ENCODE measurements at places on chromosomes 11 and 22. TPM values are rescaled to one million over a fixed set of nuclear protein-coding genes. Genes with fewer than 3 reads are reported as not detected.
A peak's percentile ranks its signal among the peaks of the same experiment; 100 is the strongest.

- no peak for DNase-seq
These were observed 125.6 kb upstream of the LMO1 start for GRCh38 chr11:8389029-8389996.

GVQW3 gene
- total RNA-seq, result 4.2 TPM

- no peak for DNase-seq
These were observed 122.1 kb downstream of the TRIM44 start for GRCh38 chr11:35784699-35785098.

DNA sequence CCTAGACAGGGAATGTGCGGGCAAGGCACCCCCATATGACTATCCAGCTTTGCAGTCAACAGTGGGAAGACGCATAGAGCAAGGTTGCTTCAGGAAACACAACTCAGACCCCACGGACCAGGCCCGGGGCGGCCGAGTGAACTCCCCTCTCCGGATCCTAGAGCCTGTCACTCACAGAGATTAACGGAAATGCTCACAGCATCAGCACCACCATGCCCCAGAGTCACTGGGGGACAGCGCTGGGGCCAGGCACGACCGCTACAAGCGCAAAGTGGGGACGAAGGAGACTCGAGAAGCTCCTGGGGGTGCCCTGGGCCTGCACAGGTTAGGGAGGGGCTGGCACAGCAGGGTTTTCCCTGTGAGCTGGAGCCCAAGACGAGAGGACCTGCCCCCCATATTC is 15.9 kb downstream of the MACROD1 start:
- DNase-seq, result no peak

DNA sequence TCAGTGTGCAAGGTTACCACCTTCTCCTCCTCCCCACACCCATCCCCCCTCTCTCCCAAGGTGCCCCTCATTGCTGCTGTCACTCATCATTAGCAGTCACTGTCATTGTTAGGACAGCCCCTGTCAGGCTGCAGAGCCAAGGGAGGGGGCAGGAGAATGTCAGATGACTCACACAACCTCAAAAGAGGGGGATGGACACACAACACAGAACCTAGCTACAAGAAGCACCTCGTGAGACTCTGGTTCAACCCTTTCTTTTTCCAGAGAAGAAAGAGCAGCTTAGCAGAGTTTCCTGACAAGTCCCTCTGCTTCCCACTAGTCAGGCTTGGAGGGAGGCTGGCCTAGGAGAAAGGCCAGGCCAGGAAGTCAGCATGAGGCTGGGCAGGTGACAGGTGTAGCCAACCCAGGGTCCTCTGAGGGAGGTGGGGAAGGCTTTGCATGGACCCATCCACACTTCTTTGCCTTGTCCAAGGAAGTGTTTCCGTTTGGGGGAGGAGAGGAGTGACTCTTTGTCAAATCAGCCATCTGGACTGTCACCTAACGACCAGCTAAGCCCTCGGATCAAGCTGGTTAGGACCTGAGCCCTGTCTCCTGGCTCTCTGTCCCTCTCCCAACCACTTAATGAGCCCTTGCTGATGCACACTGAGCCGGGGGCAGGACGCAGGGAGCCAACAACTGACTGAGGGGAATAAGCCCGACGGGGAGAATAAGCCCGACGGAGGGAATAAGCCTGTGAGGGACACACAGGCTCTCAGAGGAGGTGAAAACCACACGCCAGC is 18.3 kb downstream of the ADORA2A start:
- DNase-seq, result no peak

GRCh38 chr11:76327202-76327601 is 53.7 kb downstream of the THAP12 start:
- DNase-seq, result no peak

KIRREL3 gene
- 9.9 TPM for total RNA-seq

DNA sequence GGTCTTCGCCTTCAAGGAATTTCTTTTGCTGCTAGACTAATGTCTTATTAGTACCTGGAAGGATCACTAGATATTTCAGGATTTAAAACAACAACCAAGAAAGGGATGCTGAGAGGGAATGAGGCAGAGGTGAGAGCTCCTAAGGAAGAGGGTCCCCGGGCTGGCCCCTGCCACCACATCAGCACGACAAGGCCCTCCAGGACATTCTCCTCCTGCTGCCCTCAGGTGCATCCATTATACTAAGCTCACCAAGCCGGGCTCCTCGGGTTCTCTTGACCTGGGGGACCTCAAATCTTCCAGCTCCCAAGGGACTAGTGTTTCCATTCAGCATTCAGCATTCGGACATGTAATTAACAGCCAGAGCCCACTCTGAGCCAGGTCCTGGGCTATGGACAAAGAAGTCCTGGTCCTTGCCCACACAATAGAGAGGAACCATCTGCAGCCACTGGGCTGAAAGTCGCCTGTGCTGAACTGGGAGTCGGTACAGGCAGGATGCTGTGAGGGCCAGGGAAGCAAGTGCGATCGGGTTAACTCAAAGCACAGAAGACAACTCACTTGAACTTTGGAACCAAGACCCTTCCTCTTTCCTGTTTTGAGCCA is 29.4 kb upstream of the OAF start:
- DNase-seq, result no peak

DNA sequence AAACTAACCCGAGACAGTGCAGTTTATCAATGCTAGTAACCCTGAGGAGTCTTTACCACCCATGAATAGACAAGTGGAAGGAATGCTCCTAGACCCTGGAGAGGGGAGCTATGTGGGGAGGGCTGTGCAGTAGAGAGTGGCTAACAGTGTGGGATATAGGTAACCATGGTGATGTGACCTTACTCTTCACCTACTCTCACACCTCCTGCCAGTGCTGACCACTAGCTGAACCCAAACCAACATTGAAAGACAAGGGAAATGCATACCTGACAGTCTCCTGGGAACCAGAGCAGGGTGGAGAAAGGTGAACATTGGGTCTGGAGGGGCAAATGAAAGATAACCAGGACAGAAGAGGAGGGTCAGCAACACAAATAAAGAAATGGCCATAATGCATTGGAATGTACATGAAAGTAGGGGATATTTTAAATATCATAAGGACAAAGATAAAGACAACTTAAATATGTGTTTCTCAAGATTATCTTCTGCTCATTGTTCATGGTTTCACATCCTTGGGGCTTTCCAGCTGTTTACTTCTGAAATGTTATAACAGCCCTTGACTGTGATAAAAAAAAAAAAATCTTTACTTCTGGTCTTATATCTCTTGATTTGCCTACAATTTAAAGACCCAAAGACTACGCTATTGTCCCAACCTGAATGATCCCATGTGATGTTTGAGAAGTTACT is 983.3 kb upstream of the TENM4 start:
- DNase-seq, result no peak

DNA sequence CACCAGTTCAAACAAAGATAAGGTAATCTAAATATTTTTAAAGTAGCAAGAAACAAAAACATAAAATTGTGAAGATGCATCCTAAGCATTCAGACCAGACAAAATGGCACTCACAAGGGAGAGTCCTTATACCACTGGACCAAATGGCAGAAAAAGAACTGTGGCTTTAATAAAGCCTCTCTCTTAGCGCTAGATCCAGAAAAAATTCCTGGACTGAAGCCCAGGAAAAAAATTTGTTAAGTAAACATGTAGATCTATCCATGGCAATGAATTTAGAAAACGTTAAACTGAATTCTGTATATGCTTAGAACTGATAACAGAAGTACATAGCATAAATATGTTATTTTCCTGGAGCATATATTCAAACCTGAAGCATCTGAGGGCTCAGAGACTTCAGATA is 11.8 kb upstream of the CD59 start:
- peak; percentile 84 for DNase-seq

SMIM35 gene
- total RNA-seq, result not detected

GGTLC3 gene
- not detected for total RNA-seq

DNA sequence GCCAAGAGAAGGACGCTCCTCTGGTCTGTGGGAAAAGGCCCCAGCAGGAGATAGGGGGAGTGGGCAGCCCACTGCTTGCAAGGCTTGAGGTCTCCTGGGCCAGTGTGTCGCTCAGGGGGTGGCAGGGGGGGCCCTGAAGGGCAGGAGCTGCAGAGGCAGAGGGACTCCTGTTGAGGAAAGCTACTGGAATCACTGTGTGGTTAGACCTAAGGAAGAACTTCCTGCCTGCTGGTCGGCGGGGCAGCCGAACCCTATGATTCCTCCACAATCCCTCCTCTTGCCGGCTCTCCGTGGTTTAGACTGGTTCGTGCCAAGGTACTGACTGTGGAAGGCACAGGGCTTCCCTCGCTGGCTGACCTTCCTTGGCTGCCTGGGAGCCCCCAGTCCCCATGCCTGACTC is 6.2 kb downstream of the GP1BB start:
- DNase-seq, result no peak

GRCh38 chr11:2298131-2298794 is 3.5 kb downstream of the C11orf21 start:
- no peak for DNase-seq

PANX3 gene
- total RNA-seq, result not detected

- DNase-seq, result peak; percentile 64
These were observed 115.1 kb upstream of the RASSF10 start for GRCh38 chr11:12893787-12894672.

DNA sequence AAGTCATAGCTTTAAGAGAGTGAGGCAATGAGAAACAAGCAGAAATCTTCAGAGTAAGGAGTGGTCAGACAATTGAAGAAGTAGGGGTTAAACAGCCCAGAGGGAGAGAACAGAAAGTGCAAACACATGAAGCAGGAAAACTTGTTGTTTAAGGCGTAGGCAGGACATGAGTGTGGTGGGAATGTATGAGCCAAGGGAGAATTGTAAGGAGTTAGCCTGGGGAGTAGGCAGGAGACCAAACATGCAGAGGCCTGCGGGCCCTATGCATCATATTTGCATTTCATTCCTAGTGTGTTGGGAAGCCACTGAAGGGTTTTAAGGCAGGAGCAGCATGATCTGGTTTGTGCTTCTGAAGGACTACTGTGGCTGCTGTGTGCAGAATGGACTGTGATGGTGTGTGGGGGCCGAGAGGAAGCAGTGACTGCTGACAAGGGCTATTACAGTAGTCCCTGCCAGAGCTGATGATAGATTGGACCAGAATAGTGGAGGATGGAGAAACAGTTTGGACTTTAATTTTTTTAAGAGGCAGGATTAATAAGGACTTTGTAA is 179.9 kb upstream of the C11orf87 start:
- DNase-seq, result no peak

TRIM6 gene
- total RNA-seq, result 6.5 TPM

DNA sequence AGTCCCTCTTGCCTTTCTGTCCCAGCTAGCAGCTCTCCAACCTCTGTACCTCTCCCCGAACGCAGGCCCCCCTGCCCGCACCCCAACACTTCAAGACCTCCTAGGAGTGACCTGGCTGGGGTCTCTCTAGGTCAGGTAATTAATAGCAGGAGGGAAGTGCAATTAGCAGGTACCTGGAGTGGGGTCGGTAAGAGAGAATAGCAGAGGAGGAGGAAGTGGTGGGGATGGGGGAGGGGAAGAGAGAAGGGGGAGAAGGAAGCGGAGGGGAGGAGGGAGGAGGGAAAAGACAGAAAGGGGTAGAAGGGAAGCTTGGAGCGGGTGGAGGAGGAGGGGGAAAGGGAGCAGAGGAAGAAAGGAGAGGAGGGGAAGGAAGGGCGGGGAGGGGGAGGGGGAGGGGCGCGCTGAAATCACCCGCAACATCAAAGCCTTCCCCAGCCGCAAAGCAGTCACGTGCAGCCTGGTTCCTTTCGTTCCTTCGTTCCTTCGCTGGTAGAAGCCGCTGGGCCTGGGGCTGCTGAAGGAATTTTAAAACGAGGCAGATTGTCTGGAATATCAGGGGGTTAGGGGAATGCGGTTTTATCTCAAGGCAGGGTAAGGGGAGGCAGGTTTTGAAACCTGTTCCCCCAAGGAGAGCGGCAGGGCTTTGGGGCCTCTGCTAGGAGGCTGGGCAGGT is 29.3 kb upstream of the TCF20 start:
- DNase-seq, result no peak

GRCh38 chr11:1271406-1271805 is 38.0 kb downstream of the TOLLIP start:
- DNase-seq, result no peak

GRCh38 chr11:61892085-61892370 is 683 bp upstream of the FADS3 start:
- DNase-seq, result no peak

DNA sequence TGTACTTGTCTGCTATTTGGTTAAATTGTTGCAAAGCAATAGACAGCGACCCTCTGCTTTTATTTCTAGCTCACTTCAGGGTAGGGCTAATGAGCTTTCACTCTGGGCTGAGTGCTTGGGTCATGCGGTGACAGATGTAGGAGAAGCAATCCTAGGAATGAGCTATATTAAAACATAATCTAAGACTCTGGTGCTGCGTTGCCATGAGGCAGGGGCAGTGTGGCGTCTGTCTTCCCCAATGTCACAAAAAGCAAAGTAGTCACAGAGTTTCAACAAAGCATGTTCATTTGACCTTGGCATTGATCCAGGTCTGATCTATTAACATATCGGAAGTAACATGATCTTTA is 55.5 kb upstream of the GRAMD1B start:
- no peak for DNase-seq

PUS3 gene
- 10.4 TPM for total RNA-seq

OR56A1 gene
- total RNA-seq, result under 0.01 TPM

GRCh38 chr11:72041364-72042063 is 38.8 kb downstream of the NUMA1 start:
- DNase-seq, result peak; percentile 88

FXYD6 gene
- not detected for total RNA-seq

GRCh38 chr22:38412435-38413084 is 42.4 kb downstream of the KCNJ4 start:
- DNase-seq, result no peak

HEPN1 gene
- total RNA-seq, result not detected

- DNase-seq, result peak; percentile 46
These were observed 679.9 kb downstream of the KCNA4 start for GRCh38 chr11:29336727-29337575.

SLC1A2 gene
- 23.7 TPM for total RNA-seq

OSM gene
- 0.43 TPM for total RNA-seq

- DNase-seq, result peak; percentile 89
These were observed 77.3 kb downstream of the ARHGEF12 start for GRCh38 chr11:120413480-120413879.

DNA sequence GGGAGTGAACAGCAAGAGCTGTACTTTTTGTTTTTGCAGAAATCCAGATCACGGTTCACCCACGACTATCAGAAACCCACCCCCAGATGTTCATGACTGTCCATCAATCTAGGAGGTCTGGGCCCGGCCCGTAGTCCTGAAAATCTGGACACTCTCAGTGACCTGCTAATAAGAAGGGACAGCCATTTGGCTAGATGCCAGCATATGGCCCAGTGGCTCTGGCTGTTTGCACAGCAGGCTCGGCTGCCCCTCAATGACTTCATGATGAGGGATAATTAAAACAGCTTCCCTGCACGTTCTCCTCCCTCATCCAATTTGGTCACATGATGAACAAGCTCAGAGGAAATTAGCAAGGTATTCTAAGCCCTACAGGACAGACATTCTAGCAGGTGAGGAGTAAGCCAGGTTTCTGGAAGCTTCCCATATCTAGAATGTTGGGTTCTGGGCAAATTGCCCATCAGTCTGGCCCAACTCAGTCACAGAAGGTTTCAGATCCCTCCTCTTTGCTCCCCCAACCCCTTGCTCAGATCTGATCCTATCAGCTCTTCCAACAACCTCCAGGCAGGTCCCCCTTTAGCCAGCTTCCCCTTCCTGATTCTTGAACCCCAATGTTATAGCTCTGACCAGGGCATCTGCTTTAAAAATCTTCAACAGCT is 397.3 kb downstream of the SHANK2 start:
- no peak for DNase-seq

All from fibroblast of villous mesenchyme (primary cell).